Aorta (tissue), 5 donors: ENCODE measurements at places on chromosomes 3 and 15. TPM values are rescaled to one million over a fixed set of nuclear protein-coding genes. Genes with fewer than 3 reads are reported as not detected.

- no peak overlapping the region for H3K27ac ChIP-seq
- no peak for DNase-seq
- no peaks in the 10 kb centered on the region for H3K4me1 ChIP-seq
- no peaks in the 10 kb centered on the region for H3K27me3 ChIP-seq
- no peaks in the 10 kb centered on the region for H3K36me3 ChIP-seq
Measured at GRCh38 chr3:2968475-2968874, 141.7 kb downstream of the IL5RA start.

DNA sequence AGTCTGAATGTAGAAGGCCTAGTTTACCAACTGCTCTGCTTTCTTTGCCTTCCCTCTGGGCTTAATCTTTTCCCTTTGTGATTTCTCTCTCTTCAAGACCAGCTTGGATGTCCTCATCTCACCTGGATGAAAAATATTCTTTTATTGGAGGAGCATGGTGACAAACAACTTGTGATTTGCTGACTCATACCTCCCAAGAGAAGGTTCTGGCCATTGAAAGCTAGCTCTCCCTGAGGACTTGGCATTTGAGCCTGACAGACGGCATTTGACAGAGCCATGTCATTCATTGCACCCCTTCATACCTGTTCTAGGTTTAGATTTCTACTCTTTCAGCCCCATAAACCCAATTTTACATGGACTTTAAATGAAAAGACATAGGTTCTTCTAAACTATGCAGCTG is 33.3 kb downstream of the ATG7 start:
- DNase-seq = no peak
- no peak overlapping the region for H3K27ac ChIP-seq
- H3K27me3 ChIP-seq = no peaks in the 10 kb centered on the region

CLDN16 gene
- not detected for total RNA-seq

DNA sequence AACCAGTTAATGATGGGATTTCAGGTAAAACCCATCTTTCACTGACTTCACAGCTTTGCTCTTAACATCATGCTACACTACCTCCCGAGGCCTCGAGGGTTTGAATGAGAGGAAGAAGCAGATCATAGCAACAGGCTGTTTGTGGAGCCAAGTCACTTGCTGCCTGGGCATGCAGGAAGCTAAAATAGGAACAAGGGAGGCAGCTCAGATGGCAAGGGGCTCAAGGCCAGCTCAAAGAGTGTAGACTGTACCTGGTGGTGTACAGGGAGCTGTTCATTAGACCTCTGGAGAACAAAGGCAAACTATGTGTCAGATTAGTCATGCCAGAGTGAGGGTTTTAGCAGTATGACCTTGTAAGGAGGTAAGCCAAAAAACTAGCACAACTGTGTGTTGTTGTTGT is 28.8 kb downstream of the ARRDC4 start:
- no peaks in the 10 kb centered on the region for H3K4me1 ChIP-seq
- H3K4me3 ChIP-seq = no peak overlapping the region
- H3K27me3 ChIP-seq = no peaks in the 10 kb centered on the region

LRRC34 gene
- 1.0 TPM for total RNA-seq

DNA sequence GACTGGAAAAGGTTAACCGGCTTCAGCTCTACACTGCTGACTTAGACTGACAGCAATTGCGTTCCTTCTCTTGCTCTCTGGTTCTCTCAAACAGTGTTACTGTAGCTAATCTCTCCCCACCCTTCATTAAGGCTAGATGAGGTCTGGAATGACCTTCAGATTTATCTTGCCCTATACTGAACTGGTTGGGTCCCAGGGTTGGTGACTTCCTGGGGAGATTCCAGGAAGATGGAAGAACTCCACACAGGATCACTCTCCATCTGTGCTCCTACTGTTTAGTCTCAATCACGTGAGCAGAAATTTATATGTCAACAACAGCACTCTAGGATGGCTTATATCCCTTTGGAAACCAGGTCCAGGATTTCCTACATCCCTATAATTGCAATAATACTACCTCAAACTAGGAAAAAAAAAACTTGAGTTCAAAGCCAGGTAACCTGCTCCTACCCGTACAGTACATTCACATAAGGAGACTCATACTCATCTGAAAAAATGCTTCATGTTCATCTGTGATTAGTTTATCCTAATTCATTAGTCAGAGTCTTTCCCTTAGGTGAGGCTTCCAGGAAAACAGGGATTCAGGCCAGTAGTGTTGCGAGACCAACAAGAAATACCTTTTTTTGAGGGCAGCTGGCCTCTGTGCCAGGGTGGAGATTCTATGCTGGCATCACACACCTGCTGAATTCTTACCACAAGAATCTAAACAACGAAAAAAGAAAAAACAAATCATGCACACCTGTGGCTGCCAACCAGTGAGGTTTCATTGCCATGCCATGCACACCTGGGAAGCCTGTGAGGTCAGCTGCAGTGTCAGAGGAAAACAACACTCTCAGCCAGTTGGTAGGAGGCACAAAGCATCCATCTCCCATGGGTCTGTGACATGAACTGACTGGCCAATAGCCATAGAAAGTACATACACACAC is 297.3 kb downstream of the MECOM start:
- no peaks in the 10 kb centered on the region for H3K27me3 ChIP-seq
- H3K27ac ChIP-seq = no peak overlapping the region
- no peaks in the 10 kb centered on the region for H3K36me3 ChIP-seq
- no peak overlapping the region for H3K4me3 ChIP-seq
